Osteoblast (primary cell): ENCODE measurements at places on chromosomes 1 and 21.

DNA sequence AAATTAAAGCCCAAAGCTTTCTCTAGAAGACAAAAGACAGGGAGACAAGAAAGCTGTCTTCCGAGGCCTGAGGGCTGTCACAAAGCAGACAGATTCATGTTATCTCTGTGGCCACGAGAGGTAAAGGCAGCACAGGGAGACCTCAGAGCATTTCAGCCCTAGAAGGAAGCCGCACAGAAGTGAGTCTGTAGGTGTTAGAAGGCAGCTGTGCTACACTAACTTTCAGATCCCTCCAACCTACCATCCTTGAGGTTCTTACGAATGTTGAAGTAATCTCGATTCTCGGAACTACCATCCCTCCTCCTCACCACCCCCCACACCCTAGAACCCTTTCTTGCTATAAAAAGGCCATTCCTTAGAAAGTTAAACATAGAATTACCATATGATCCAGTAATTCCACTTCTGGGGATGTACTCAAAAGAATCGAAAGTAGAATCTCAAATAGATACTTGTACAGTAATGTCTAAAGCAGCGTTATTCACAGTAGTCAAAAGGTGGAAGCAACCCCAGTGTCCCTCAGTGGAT lies 21.5 kb upstream of the LYST start:
- H3K4me3 ChIP-seq: no peak overlapping the region
- no peak for DNase-seq

DNA sequence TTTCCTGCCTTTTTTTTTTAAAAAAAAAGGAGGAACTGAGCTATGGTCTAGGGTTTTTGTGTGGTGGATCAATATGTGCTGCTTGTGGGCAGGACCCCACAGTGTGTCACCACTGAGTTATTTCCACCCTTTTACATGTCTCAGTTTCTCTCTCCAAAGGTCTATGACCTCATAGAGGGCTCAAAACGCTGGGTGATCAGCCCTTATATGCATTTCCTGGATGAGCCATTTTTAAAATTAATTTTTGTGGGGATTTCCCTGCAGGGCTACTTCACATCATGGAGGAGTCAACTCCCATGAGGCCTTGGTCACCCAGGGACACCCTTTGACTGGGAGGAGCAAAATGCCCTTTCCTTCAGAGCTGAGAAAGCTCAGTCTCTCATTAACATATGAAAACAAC lies 20.7 kb upstream of the HAO2 start:
- no peak overlapping the region for H3K27ac ChIP-seq
- no peak overlapping the region for H3K4me3 ChIP-seq
- H3K36me3 ChIP-seq: no peaks in the 10 kb centered on the region
- DNase-seq: no peak

DNA sequence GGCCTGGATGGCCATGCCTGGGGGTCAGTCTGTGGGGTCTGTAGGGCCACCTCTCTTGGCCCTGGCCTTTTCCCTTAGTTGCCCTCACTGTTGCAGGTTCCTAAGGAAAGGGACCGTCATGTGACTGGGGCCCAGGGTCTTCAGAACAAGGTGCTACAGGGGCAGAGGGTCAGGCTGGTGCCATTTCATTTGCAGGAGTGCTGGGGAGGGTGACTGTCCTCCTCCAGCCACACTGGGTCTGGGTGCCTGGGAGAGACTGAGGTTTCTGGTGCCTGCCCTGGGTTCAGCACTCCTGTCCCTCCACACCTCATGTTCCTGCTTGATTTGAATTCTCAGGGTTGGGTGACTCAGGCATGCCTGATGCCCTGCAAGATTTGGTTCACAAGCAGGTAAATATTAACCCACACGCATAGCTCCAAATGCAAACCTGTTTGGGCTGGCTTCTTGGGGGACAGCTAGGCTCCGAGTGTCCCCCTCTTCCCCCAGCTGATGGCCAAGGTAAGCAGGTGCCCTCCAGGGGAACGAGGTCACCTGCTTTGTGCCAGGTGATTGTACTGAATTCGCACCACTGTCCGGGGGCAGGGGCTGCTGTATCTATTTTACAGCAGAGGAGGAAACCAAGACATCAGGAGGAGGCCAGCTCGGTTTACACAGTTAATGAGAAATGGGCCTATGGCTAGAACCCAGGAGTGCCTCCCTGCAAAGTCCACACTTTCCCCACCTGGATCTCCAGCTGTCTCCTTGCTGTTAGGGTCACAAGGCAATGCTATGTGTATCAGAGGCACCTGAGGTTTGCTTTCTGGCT lies 20.3 kb downstream of the ARHGEF10L start:
- H3K4me1 ChIP-seq: peaks cover 34% of the 10 kb centered on the region
- no peaks in the 10 kb centered on the region for H3K27me3 ChIP-seq
- peak overlapping the region; percentile 15 for H3K27ac ChIP-seq
- peak; percentile 69 for DNase-seq
- no peak overlapping the region for H3K4me3 ChIP-seq
- no peaks in the 10 kb centered on the region for H3K36me3 ChIP-seq

GRCh38 chr21:23837564-23837963 lies 1769.7 kb downstream of the MRPL39 start:
- H3K36me3 ChIP-seq: no peaks in the 10 kb centered on the region
- H3K4me3 ChIP-seq: no peak overlapping the region
- H3K27me3 ChIP-seq: no peaks in the 10 kb centered on the region
- no peak overlapping the region for H3K27ac ChIP-seq

GRCh38 chr1:187275985-187276575 lies 447.3 kb downstream of the PLA2G4A start:
- no peak overlapping the region for H3K27ac ChIP-seq
- no peaks in the 10 kb centered on the region for H3K36me3 ChIP-seq
- DNase-seq: no peak
- no peaks in the 10 kb centered on the region for H3K4me1 ChIP-seq

DNA sequence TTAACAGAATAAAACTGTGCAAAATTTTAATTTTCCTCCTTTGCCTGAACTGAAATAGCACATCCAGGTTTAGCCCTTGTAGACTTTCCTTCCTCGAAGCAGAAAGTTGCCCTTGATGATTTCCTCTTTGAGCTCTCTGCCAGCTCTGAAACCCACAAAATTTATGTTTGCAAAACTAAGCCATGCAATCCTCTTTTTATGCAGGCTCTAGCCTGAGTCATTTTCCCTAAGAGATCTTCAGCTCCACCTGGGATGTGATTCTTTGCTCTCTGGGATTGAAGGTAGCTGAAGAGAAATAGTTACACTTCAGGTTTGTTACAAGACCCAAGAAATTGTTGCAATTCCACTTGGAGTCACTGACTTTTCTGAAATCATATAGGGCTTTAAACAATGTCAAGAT lies 1.4 kb upstream of the F3 start:
- peaks cover 8% of the 10 kb centered on the region for H3K27me3 ChIP-seq
- no peak overlapping the region for H3K4me3 ChIP-seq
- peak overlapping the region; percentile 55 for H3K27ac ChIP-seq
- no peaks in the 10 kb centered on the region for H3K36me3 ChIP-seq
- peaks cover 35% of the 10 kb centered on the region for H3K4me1 ChIP-seq

DNA sequence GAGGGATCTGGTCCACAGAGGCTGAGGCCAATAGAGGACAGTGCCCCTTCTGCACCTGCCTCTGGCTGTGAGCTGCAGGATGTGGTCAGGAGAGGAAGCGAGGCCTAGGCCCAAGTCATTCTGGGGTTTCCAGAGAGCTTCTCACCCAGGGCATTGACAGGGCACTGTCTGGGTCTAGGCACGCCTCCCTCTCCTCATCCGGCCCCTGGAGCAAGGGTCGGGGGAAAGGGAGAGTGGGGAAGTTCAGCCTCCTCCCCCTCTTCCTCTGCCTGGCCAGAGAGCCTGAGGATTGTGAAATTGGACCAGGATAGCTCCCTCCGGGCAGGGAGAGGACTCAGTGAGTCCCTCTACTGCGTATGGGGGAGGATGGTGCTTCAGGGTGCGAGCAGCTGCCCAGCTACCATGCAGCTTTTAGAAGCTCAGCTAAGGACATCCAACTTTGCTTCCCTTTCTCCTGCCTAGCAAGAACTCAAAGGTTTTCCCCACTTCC lies 6.3 kb upstream of the INAVA start:
- DNase-seq: no peak
- no peak overlapping the region for H3K27ac ChIP-seq
- H3K36me3 ChIP-seq: no peaks in the 10 kb centered on the region
- no peak overlapping the region for H3K4me3 ChIP-seq
- H3K4me1 ChIP-seq: no peaks in the 10 kb centered on the region

DNA sequence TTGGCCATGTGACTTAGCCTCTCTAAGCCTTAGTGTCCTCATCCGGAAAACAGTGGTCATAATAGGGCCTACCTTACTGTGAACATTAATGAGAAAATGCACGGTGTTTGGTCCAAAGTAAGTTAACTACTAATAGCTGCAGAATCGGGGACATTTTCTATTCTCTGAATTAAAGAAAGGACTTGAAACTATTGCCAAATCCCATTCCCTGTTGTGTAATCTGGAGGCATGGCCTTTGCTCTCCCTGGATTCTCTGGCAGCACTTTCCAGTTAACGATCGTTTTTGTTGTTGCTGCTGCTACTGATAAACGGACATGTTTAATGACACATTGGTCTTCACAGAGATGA lies 30.5 kb downstream of the FMO4 start:
- no peak overlapping the region for H3K27ac ChIP-seq
- H3K4me1 ChIP-seq: no peaks in the 10 kb centered on the region
- H3K36me3 ChIP-seq: no peaks in the 10 kb centered on the region
- H3K4me3 ChIP-seq: no peak overlapping the region
- H3K27me3 ChIP-seq: no peaks in the 10 kb centered on the region
- DNase-seq: no peak

DNA sequence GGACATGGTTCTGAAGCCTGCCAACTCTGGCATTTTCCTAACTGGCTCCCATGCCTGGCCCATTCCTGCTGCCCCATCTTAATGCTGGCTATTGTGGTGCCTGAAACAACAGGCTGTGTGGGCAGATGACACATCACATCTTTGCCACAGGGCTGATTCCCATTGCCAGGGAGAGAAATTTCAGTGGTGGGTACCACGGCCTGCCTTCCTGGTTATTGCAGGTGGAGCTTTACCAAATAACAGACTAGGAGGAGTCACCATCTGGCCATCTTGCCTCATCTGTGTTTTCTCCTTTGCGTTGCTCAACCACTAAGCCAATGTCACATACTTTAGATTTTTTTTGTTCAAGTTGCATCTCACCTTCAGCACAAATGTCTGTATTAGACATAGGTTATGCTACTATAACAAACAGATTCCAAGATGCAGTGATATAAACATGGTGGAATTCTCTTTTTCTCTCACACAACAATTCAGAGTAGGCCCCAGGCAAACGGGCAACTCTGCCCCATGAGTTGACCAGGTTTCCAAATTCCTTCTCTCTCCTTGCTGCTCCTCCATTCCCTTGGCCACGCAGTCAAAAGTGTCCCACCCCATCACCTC lies 14.1 kb downstream of the CDA start:
- no peak overlapping the region for H3K4me3 ChIP-seq
- no peaks in the 10 kb centered on the region for H3K27me3 ChIP-seq
- H3K4me1 ChIP-seq: peaks cover 50% of the 10 kb centered on the region
- peak overlapping the region; percentile 89 for H3K27ac ChIP-seq

DNA sequence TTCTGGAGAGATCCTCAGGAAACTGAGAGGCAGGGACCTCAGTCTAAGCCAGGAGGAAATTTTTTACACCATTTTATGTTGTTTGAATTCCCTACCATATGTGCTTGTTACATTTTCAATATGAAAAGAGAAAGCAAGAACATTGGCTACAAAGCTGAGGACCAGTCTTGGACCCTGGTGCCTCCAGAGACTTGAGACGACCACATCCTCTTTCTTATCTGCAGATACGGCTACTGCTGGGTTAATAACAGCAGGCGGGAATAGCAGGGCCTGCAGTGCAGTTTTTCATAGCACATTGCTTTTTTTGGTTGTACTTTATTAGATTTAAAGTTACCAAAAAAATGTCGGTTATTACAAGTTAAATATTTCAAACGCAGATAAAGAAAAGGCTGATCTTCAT lies 3.9 kb downstream of the KDM4A start:
- H3K27ac ChIP-seq: no peak overlapping the region
- H3K4me1 ChIP-seq: peaks cover 10% of the 10 kb centered on the region
- DNase-seq: peak; percentile 26
- no peak overlapping the region for H3K4me3 ChIP-seq
- peaks cover 41% of the 10 kb centered on the region for H3K36me3 ChIP-seq

DNA sequence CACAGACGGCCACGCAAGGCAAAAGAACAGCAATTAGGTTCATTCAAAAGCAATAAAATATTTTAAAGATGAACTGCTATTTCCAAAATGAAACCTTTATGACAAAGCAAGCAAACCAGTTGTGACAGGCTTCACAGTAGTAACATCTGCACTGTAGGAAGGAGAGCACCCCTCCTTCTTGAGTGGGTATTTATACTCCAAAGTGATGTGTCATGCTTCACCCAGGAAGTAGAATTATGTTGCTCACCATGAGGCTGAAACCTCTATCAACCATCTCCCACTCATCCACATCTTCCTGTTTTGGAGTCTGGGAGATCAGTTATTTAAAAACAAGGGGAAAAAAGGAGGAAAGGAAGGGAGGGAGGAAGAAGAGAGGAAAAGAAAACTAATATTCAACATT lies 885 bp downstream of the OR2T10 start:
- no peak for DNase-seq
- H3K4me1 ChIP-seq: no peaks in the 10 kb centered on the region
- H3K36me3 ChIP-seq: no peaks in the 10 kb centered on the region
- H3K27ac ChIP-seq: no peak overlapping the region
- no peaks in the 10 kb centered on the region for H3K27me3 ChIP-seq

GRCh38 chr1:151511636-151512215 lies 539 bp downstream of the CGN start:
- peak; percentile 74 for DNase-seq
- peaks cover 10% of the 10 kb centered on the region for H3K4me1 ChIP-seq
- no peak overlapping the region for H3K27ac ChIP-seq
- peak overlapping the region; percentile 61 for H3K4me3 ChIP-seq

- no peak overlapping the region for H3K4me3 ChIP-seq
- H3K27me3 ChIP-seq: no peaks in the 10 kb centered on the region
- no peaks in the 10 kb centered on the region for H3K36me3 ChIP-seq
- no peaks in the 10 kb centered on the region for H3K4me1 ChIP-seq
- H3K27ac ChIP-seq: no peak overlapping the region
Observed at GRCh38 chr1:232675260-232675659, 45.3 kb upstream of the SIPA1L2 start.

DNA sequence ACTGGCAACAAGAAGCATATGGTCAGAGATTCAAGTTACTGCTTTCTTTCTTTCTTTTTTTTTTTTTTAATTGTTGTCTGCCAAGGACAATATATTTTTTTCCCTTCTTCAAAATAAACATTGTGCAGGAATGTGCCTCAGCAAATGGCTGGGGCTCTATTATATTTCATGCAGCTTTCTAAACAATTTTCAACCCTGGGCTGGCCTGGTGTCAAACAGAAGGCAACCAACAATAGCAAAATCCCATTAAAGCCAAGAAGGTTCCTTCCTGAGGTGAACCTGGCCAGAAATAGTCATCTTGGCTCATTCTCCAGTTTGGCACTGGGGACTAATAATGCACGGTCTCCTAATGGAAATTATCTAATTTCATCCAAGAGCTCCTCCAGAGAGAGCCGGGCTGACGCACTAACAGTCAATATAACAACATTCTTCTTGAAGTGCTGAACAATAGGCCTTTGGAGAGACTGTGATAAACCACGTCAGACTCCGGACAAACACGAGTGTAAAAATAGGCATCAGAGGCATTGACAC lies 35.7 kb upstream of the HLX start:
- H3K4me3 ChIP-seq: no peak overlapping the region
- no peak for DNase-seq
- no peaks in the 10 kb centered on the region for H3K27me3 ChIP-seq
- H3K4me1 ChIP-seq: no peaks in the 10 kb centered on the region
